HFF-Myc (cell line): ENCODE measurements at places on chromosomes 2 and 18.

- DNase-seq, result no peak
Observed at GRCh38 chr2:142930835-142931398, 53.5 kb downstream of the KYNU start.

- DNase-seq, result no peak
Observed at GRCh38 chr18:12314591-12315305, 6.7 kb downstream of the TUBB6 start.

DNA sequence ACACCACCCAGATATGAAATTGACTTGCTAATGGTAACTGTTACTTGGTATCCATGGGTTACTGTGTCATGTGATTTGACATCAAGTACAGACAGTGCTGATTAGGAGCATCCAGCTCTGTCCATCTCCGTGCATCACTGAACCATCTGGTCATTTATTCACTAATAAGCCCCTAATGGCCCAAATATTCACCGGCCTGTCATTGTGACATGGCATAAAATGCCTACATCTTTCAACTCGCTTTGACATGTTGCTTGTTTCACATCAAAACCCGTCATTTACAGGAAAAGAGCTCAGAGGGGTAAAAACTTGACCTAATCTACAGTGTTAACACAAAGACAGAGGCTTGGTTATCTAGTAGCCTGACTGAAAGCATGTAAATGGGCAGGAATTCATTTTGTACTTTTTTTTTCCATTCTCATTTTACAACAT, 308.9 kb upstream of the ATP5MC3 start:
- DNase-seq, result no peak

DNA sequence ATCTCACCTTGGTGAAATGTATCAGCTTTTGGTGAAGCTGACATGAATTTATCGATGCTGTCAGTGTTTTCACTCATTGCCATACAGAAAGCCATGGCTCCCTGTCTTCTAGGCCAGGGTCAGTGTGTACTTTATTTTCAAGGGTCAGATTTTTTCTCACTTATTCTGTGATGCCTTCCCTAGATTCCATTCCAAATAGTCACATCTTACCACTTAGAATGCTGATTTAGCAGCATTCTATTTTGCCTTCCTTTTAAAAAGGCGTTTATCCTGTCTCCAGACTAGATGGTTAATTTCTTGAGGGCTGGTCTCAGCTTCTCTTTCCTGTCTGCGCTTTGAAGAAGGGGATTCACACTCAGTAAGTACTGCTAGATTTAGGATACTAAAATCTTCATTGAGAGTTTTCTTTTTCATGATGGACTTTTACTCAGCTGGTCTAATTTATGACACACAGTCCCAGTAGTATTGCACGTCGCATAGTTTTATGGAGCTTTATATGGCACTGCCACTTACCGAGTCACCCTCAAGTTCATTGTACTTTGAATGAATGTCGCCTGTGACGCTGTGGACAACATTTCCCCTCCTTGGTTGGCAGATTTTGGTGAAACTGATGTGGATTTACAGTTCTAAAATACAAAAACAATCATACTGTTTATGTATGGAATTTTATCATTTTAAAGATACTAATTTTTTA, 194.0 kb downstream of the ZNF407 start:
- no peak for DNase-seq
